ENCODE measurements at places on chromosomes 3 and 15.

- no peak for DNase-seq
Measured at GRCh38 chr15:49314716-49315115, 108.3 kb upstream of the FGF7 start.

GRCh38 chr3:98821063-98821462 is 57.9 kb downstream of the ST3GAL6 start:
- no peak for DNase-seq

- peak; percentile 66 for DNase-seq
Measured at GRCh38 chr3:13348661-13349396, 71.3 kb downstream of the NUP210 start.

- no peak for DNase-seq
Measured at GRCh38 chr15:83767741-83768140, 113.8 kb downstream of the ADAMTSL3 start.

- no peak for DNase-seq
Measured at GRCh38 chr15:58980351-58980939, 7.0 kb upstream of the RNF111 start.

DNA sequence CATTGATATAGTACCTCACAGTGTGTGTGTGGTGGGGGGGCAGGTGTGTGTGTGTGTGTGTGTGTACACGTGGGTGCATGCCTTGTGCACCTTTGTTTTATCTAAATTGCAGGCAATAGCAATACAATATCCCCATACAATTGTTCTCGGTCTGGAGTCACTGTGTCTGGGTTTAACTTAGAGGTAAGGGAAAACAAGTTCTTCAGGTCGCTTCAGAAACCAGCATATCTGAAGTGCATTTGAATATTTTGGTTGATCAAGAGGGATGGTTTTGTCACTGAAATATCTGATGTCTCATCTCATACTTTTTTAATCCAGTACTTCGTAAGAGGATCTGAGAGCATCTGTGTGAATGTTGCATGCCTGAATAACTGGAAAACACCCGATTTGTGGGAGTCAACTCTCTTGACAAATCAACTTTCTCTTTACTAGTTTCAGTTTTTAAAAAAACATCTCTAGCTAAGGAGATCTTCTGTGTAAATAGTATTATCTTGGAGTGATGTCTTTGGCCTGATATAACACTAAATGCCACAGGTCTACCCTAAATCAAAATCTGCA is 206.8 kb upstream of the NR2F2 start:
- DNase-seq: no peak

DNA sequence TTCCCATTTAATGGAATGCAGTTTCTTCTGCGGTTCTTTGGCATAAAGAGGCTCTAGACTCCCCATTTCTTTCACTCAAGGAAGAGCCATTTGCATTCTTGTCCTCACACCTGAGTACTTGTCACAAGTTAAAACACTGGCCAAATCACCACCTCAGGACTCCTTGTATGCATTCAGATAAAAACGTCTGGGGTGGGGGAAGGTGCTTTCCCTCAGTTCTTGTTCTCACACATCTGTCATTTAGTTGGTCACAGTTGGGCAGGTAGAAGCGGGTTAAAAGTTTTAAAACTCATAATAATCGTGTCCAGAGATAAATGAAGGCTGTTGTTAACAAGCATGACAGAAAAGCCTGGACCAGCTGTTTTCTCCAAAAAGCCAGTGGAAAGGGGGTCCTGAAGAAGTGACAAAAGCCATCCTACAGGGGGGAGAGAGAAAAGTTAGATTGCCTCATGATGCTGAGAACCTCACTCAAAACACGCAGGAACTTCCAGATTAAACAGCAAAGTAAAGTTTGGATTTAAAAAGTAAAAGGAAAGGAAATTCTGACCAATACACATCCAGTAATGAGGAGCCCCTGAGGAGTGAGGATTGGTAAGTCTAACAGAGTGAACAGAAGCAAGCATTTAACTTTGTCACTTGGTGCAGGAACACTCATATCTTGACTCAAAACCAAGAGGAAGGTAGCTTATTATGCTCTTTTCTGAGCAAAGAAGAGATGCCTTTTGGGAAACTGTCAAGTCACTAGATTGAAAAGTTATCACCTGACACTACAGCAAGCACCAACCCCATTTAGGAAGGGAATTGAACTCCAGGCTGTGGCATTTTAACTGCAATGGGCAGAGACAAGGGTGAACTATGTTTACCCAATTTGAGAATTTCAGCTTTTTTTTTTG is 2.8 kb downstream of the BCL2L10 start:
- DNase-seq: no peak

DNA sequence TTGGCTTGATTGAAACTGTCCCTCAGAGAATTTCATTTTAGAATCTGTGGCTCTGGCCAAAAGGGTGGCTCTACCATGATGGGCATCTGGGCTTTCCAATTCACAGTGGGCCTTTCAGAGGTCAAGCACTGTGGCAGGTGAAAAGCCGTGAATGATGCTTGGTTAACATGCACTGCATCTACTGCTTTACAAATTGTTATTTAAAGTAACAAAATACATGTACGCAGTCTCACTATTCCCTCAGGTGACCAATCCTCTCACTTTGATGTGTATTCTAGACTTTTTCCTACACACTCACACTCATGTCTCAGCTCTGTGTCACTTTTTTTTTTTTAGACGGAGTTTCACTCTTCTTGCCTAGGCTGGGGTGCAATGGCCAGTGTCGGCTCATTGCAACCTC is 70.5 kb downstream of the MGLL start:
- no peak for DNase-seq

GRCh38 chr3:97970156-97970555 is 2.1 kb downstream of the RIOX2 start:
- DNase-seq: no peak

DNA sequence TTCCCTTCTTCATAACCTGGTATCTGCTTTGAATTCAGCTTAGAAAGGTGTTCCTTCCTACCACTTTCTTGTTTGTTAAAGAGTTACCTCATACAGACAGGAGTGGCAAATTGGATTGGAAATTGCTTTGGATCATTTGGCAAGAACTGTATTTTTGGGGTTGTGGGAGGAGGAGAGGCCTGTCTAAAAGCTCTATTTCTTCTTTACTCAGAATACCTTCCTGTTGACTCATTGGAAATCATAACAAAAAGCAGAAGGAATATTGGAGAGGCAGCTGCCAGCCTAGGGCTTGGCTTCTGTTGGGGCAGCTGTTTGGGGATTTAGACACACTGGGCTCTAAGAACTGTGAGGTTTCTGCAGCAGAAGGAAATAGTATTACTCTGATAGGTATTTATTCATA is 14.2 kb downstream of the IQGAP1 start:
- no peak for DNase-seq

DNA sequence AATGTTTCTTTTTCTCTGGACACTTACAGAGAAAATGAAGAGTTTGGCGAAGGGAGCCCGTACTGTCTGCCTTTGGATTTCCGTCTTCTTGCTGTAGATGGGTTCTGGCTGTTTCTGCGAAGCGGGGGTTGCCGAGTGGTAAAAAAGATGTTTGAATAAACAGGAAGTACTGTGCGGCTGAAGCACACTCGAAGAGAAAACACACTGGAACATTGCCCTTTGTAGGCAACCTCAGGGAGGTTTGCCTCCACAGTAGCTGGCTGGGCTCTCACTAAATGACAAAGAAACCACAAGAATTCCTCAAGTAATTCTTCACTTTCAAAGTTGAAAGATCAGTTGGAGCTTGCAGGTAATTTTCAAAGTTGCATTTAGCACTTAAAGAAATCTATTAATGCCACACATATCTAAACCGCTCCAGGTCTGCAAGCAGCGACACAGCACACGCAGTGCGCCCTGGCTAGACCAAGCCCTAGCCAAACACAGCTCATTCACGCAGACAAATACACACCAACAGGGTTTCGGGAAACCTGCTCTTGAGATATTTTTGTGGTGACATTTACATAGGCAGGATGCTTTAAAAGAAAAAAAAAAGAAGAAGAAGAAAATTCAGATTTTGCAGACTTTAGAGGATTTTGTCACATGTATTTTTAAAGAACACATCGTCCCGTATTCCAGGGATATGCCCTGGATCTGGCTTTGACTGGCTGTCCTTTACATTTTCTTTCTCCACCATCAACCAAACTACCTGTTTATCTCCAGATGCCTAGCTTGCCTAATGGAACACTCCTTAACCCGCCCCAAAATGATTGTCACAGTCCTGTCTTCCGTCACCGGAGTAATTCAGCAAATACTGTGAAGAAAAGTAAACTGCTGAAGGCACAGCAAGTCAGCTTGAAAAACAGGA is 452.8 kb downstream of the FOXP1 start:
- peak; percentile 51 for DNase-seq

DNA sequence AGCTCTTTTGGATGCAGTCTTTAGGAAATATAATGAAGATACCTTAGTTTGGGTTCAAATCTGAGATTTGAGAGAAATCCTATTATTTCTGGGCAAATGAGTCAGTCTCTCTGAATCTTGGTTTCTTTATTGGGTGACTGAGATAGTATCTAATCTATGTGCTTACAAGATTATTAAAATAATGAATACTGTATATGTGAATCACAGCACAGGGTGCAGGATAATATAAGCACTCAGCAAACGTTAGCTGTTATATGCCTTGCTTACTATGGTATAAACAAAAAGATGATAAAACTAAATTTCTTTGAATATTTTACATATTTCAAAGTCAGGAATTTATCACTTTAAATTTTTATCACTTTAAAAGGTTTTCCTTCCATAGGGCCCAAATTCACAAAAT is 29.6 kb downstream of the FGF7 start:
- DNase-seq: no peak

DNA sequence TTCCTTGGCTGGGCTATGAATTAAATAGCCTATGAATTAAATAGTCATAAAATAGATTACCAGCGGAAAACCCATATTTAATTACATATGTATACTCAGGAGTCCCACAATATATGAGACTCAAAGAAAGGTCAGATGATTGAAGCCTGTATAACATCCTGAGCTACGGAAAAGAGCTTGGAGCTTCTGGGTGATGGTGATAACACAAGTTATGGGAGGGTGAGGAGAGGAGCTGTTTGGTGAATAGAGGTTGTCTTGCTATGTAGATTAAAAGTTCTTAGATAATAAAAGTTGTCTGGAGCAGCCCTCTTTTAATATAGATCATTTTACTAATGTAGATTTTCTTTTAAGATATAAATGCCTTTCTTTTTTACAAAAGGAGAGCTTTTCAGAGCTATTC is 1.8 kb downstream of the PML start:
- DNase-seq: no peak

DNA sequence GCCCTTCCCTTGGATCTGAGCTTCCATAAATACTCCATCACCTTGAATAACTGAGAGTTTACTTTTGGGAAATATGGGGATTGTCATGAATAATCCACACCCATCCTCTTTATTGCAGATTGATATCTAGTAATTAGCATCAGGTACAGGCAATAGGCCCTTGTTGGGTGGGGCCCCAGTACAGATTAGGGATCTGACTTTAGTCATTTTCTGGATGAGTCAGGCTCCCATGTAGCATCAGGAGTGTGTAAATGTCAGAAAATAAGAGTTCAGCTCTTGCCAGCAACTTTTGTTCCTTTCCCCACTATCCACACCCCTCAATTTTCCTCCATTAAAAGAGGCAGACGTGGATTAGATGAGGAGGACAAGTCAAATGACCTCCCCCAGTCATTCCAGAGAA is 17.7 kb upstream of the SNRK start:
- no peak for DNase-seq

- DNase-seq: no peak
Measured at GRCh38 chr15:52161406-52161966, 29.7 kb downstream of the GNB5 start.

- no peak for DNase-seq
Measured at GRCh38 chr3:188282871-188283270, 128.9 kb downstream of the LPP start.

GRCh38 chr3:132556508-132557159 is 40.4 kb upstream of the ACKR4 start:
- no peak for DNase-seq

DNA sequence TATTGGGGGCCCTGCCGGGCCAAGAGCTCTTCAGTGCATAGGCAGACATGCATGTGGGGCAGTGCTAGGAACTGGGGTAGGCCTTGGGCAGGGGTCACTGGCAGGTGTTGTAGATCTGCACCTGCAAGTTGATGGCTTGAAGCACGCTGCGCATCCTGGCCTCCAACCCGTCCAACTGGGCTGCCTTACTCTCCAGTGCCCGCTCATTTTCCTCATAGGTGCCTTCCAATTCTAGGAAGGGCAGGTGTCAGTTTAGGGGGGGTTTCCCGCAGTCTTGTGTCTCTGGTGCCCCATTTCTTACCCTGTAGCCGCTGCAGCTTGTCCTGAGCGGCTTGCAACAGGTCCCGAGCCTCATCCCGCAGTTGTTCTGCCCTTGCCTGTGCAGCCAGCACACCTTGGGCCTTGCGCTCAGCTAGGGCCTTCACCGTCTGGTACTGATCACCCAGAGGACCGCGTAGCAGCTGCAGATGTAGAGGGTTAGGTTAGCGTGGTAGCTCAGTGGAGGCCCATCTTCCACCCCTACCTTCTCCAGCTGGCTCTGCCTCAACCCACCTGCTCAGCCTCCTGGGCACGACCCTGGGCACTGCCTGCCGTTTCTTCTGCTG is 611 bp upstream of the USP19 start:
- no peak for DNase-seq

- DNase-seq: no peak
Measured at GRCh38 chr3:58628823-58629562, 37.6 kb downstream of the FAM3D start.
